Neural cell (in vitro differentiated cells): ENCODE measurements at places on chromosomes 2 and 18. TPM values are rescaled to one million over a fixed set of nuclear protein-coding genes. Genes with fewer than 3 reads are reported as not detected.

Gene ERICH2
- polyA plus RNA-seq: 1.3 TPM in 1 of 2 replicates, not detected in the other

Gene LYG1
- polyA plus RNA-seq: 2.8 and 6.8 TPM in 2 replicates

Gene DSG1
- polyA plus RNA-seq: not detected in 2 replicates

Gene NYAP2
- polyA plus RNA-seq: 0.98 and 1.1 TPM in 2 replicates

Gene SLC35F6
- 10.8 and 21.2 TPM in 2 replicates for polyA plus RNA-seq

Gene ZDBF2
- polyA plus RNA-seq: 21.9 and 23.4 TPM in 2 replicates

Gene TOGARAM2
- 0.10 and 0.24 TPM in 2 replicates for polyA plus RNA-seq

Gene STPG4
- polyA plus RNA-seq: 0.98 TPM in 1 of 2 replicates, not detected in the other

Gene BOLL
- not detected in 2 replicates for polyA plus RNA-seq

Gene TRIM54
- polyA plus RNA-seq: 0.28 TPM in 1 of 2 replicates, not detected in the other

Gene PRKAG3
- polyA plus RNA-seq: not detected in 2 replicates
